ENCODE measurements at places on chromosomes 12 and 14.
A peak's percentile ranks its signal among the peaks of the same experiment; 100 is the strongest.

DNA sequence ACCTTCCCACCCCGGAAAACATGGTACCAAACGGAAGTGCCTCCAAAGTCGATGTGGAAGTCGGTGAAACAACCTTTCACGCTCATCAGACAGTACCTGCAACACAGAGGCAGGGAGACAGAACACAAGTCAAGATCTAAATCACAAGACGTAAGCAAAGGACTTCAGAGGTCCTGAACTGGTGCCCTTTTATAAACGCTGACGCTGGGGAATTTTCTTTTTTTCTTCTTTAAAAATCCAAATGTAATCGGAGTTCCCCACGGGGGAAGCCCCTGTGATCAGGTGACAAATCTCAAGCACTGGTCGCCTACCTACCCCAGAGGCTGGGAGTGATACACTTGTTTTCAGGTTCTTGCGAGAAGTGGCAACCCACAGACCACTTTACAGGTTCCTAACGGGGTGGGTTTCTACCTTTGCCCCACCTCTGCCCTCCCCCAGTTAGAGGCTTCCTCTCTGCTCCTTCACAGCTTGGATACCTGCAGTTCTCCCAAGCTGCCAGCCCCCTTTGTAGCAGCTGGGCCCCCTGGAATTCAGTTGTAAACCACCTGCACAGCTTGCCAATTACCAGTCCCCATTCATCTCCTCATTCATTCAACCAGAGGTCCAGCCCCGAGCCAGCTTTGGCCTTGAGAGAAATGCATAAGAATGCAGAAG lies 46.2 kb downstream of the KDM2B start:
- DNase-seq, result peak; percentile 67

DNA sequence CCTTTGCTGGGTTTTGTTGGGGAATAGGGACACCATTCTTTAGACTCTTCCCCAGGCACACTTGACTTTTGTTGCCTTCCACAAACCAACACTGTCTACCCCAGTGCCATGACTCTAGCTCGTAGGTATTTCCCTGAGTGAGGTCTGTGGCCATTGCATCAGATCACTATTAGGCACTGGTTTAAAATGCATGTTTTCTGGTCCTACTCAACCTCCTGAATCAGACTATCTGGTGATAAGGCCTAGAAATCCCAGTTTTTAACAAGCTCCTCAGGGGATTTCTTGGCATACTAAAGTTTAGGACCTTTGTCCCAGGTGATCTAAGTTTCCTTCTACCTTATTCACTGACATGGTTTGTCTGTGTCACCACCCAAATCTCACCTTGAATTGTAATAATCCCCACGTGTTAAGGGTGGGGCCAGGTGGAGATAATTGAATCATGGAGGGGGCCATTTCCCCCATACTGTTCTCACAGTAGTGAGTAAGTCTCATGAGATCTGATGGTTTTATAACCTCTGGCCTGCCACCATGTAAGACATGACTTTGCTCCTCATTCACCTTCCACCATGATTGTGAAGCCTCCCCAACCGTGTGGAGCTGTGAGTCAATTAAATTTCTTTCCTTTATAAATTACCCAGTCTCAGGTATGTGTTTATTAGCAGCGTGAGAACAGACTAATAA lies 87.8 kb upstream of the PSMC1 start:
- DNase-seq, result no peak

DNA sequence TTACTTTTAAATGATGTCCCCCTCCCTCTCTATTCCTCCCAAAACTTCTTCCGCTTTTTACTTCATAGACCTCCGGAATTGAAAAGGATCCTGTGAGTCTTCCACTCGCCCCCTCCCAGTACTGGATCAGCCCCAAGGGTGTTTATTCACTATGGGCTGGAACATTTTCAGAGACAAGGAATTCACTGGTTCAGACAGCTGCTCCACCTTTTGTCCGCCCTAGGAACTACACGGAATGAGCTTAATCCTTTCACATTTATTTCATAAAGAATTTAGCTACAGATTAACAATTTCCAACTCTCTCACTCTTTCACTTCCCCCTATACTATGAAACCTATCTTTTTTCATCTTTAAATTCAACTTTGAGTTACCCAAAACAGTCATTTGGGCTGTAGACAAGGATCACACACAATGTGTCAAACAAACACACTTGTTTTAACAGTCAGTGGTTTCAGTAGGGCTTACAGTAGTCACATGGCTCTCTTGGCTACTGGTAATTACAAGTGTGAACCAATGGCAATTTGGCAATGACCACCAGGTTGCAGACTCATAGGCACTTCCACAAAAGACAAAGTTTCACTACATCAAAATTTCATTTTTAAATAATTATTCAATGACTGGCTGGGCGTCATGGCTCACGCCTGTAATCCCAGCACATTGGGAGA lies 20.6 kb downstream of the CNIH1 start:
- DNase-seq, result peak; percentile 17

DNA sequence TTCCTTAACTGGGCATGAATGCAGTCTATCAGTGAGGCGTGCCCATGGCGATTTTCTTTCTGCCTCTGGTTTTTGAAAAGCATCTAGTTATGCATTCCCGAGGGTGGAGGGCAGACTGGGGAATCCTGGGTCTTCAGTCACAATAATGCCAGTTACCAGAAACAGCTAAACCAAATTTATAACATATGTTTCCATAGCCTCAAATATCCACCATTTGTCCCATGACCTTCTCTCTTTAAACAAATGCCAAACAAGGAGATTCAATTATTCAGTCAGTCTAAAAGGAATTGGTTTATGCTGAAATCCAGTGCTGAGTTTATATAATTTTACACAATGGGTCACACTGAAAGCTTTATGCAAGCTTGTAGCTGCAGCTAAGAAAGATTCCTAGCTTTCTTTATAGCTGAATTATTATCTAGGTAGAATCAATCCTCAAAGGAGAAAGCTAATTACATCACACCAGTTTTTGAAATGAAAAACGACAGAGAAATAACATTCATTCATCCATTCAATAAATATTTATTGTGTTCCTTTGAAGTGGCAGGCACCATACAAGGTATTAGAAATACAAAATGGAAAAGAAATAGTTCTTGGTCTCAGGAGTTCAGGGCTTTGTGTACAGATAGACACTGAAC lies 131.3 kb upstream of the RAP1B start:
- no peak for DNase-seq

- DNase-seq, result no peak
These were observed 32.5 kb downstream of the MMP17 start for GRCh38 chr12:131860472-131861260.

- no peak for DNase-seq
These were observed 83.7 kb downstream of the SSPN start for GRCh38 chr12:26279091-26279490.

- no peak for DNase-seq
These were observed 101.3 kb upstream of the E2F7 start for GRCh38 chr12:77166696-77167095.

GRCh38 chr14:90062127-90062794 lies 467 bp downstream of the KCNK13 start:
- DNase-seq, result peak; percentile 30

DNA sequence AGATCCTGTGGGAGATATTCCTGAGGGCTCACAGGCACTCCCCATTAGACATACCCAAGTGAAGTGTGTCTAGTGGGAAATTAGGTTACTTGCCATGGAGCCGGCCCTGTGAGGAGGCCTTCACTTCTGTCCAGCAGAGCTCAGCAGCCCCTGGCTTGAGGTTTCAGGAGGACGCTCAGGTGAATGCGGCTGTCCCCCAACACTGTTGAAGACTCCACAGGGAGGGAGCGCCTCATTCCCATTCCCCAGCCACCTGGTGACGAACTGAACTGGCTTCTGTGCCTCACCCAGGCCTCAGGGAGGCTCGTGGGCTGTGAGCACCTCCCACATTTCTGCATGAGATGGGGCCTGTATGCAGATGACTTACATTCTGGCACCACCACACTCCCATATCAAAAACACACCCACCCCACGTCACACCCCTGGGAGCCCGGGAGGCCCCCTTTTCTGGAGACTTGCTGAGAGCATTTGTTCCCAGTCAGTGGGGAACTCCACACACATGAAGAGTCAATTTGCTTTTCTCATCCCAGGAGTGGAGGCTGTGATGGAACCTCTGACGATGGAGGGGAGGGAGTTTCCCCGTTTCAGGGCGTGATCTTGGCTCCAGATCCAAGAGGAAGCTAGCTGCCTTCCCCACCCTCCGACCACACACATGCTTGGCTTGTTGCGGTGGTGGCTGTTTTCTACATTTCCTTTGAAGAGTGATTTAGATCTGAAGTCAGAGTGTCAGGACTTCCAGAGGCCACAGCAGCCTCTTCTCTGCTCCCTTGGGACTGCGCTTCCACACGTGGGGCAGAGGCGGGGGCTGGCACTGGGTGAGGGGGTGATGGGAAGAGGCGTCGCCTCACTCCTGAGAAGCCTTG lies 120.7 kb downstream of the ADGRD1 start:
- no peak for DNase-seq

GRCh38 chr14:56887216-56887615 lies 76.9 kb upstream of the OTX2 start:
- DNase-seq, result no peak

GRCh38 chr14:89514601-89515000 lies 97.6 kb upstream of the FOXN3 start:
- no peak for DNase-seq

- DNase-seq, result peak; percentile 65
These were observed 20.2 kb upstream of the CLEC4D start for GRCh38 chr12:8493084-8493483.

GRCh38 chr14:102911541-102911951 lies 10.9 kb upstream of the AMN start:
- DNase-seq, result no peak

DNA sequence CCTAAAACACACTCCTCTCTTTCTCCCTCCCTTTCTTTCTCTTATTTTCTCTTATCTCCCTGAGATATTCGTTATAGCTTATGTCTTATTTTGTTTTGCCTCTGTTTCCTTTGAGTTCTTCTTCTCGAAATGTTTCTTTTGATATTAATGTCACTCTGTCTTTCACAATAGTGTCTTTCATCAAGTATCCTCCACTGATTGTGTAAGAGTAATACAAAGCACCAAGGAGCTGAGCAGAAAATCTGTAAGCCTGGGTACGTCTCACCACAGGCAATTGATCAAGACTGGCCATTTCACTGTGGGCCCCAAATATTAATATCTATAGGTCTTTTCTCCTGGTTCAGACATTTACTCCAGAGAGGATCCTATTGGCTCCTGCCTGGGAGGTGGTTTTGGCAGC lies 4.8 kb upstream of the LYZ start:
- DNase-seq, result no peak

DNA sequence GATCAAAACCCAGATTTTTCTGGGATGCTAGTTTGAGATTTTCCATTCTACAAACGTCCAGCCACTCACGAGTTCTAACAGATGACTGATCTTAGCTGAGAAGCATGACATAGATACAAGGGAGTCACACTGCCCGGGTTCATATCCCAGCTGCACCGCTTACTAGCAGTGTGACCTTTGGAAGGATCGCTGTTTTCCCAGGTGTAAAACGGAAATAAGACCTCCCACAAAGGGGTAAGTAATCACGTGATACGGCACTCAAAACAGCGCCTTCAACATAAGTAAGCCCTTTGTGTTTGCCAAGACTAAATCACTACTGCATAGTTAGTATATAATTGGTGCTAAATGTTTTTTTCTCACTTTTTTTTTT lies 624 bp upstream of the PWP1 start:
- peak; percentile 42 for DNase-seq

- no peak for DNase-seq
These were observed 17.3 kb downstream of the TNFAIP2 start for GRCh38 chr14:103140316-103141109.

GRCh38 chr12:13126494-13126893 lies 23.0 kb upstream of the GSG1 start:
- no peak for DNase-seq

DNA sequence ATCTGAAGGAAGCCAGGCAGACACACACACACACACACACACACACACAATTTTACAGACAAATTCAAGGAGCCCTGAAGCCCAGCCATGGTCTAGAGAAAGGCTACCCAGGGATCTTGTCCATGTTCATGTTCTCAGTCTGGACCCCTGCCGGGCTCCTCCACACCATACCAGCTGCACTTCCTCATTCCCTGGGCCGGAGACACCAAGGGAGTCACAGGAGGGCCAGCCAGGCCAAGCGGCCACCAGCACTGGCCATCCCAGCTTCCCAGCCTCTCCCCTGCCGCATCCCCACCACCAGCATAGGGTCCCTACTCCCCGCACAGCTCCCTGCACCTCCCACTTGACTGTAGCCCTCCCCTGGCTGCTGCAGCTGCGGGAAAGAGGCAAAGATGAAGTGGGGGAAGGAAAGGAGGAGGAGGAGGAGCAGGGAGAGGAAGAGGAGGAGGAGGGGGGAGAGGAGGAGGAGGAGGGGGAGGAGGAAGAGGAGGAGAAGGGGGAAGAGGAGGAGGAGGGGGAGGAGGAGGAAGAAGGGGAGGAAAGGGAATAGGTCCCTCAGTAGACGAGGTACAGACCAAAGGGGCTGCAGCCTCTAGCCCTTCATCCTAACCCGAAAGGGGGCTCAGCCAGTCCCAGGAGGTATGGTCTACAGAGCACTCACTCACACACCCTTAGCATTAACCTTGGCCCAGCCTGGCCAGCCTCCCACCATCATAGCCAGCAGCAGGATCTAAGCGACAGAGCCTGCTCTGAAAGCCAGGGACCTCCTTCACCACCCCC lies 293.2 kb downstream of the DPF3 start:
- DNase-seq, result no peak

DNA sequence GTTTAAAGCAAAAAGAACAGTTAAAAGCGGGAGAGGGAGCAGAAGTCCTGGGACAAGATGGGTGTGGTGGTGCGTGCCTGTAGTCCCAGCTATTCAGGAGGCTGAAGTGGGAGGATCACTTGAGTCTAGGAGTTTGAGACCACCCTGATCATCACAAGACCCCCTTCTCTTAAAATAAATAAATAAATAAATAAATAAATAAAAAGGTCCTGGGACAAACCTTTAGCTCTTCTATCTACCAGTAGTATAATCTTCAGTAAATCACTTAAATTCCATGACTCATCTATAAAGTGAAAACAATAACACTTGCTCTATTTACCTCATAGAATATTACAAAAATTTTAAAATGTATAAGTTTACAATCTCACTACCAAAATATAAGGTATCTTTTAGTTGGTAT lies 5.8 kb downstream of the RACGAP1 start:
- DNase-seq, result no peak

DNA sequence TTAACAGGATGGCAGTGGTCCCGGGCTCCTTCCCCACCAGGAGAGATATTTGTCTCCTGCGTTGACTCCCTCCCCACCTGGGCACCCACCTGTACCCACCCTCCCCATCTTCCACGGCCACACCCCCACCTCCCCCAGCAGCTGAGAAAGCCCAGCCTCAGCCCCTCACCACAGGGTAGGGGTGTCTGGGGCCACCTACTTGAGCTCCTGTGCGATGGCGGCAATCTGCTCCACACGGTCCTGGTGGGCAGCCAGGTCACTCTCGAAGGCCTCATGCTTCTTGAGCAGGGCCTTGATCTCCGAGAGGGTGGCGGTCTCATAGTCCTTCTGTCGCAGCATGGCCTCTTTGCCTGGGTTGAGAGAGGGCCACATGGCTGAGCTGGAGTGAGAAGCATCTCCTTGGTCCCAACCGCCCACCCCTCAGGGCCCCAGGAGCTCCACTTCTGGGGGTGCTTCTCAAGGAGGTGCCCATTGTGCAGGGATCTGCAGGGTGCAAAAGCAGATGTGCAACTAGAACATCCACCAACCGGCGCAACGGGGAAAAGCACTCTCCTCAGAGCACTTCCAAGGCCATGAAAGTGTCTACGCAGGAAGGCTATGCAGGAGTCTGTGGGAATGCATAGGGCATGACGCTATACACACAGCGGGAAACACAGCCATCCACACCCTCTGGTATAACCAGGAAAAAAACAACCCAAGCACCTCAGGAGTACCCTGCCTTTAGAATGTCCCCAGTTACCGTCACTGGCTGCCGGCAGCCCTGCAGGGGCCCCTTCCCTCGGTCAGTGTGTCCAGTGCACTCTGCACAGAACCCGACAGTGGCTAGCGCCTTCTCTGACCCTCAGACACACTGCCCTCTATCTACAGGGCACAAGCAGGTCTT lies 92.6 kb upstream of the ZFP36L1 start:
- DNase-seq, result no peak

All from stimulated activated CD4-positive, alpha-beta T cell treated with anti-CD3 and anti-CD28 coated beads, Interleukin-15, amount 100 ng/mL, for 24 hours (primary cell).